ENCODE measurements at places on chromosomes 2 and 18.

DNA sequence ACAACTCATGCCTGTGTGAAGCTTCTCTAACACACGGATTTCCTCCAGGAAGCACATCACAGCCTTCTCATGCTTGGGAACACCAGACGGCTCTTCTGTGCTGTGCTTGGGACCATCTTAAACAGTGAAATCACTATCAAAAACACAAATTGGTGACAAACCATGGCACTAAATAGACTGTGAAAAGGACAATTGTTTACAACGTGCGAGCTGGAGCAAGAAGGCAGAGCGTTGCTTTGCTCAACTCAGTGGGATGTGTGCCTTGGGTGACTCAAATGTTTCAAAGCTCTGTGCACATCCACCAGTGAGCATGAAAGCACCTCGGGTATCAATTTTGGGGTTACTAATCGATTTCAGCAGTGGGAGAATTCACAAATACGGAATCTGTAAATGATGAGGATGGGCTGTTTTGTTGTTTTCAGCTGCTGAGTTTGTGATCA, 182.4 kb upstream of the ARL4C start:
- no peak for DNase-seq

- peak; percentile 73 for DNase-seq
Observed at GRCh38 chr2:174059178-174059883, 94.2 kb upstream of the SP3 start.

DNA sequence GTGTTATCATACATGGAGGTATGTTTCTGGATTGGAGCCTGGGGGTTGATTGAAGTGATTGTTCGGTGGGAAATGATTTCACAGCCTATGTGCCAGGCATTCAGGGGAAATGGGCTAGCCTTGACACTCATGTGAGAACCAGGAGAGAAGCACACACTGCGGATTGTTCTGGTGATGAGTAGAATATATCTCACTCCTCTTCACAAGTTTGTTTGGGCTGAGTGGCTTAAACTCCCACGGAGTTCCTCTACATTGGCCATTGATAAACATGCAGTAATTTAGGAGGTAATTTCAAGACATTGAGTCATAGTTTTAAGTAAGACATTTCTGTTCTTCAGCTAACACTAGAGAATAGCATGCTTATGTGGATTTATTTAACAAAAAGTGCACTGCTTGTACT, 498.9 kb upstream of the NETO1 start:
- no peak for DNase-seq

DNA sequence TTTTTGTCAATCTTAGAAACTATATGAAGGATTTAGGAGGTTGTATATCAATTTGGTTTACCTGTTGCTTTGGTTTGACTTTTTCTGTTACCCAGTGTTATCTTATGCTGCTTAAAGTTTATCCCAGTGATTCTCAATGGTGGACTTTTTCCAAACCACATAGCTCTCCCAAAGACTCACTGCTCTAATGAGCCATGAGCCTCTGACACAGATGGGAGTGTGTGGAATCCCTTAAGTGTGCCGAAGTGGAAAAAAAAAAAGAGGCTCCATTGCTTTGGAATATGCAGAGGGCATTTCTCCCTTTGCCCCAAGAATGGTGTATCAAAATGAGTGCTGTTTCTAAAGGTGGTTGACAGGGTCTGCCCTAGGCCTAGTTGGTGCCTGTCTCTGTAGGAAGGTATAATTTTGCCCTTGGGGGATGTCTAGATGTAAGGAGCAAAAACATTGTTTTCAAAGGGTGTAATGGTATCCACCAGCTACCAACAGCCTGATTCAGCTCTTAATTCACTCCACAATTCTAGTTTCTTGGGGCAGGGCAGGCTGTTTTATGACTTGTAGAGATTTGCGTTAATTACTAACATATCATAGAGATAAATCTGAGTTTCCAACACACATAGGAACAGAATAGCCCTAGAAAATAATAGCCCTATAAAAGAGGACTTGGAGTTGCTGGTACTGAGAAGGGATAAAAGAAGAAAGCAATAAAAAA, 64.3 kb upstream of the CYP26B1 start:
- DNase-seq, result no peak

Measured in AML-193 (cell line).